ENCODE measurements at places on chromosomes 2 and 18. TPM values are rescaled to one million over a fixed set of nuclear protein-coding genes. Genes with fewer than 3 reads are reported as not detected.

Gene ANTXR1
- total RNA-seq, result 137 TPM

Gene TNS1
- total RNA-seq, result 17.5 TPM

Gene PPP1R7
- total RNA-seq, result 58.0 TPM

Gene POTEC
- total RNA-seq, result not detected

Gene LYG1
- 1.3 TPM for total RNA-seq

Gene TIMM21
- 58.3 TPM for total RNA-seq

Gene KCNK3
- 0.94 TPM for total RNA-seq

Gene COL4A3
- total RNA-seq, result 1.3 TPM

Gene GNAL
- total RNA-seq, result 5.8 TPM

Gene CFAP53
- total RNA-seq, result 0.38 TPM

Gene PPP1R1C
- 0.86 TPM for total RNA-seq

Gene USP37
- total RNA-seq, result 4.8 TPM

Gene ARHGEF33
- total RNA-seq, result 0.02 TPM

Gene CAPN14
- total RNA-seq, result 0.05 TPM

Gene IL1F10
- not detected for total RNA-seq

Gene SIX3
- total RNA-seq, result 2.9 TPM

Gene PREPL
- total RNA-seq, result 18.7 TPM

Gene CLEC4F
- total RNA-seq, result not detected

Gene LYG2
- 0.18 TPM for total RNA-seq

Gene CABYR
- total RNA-seq, result 18.9 TPM

Gene FBXO15
- total RNA-seq, result 0.67 TPM

Gene LRATD1
- 0.10 TPM for total RNA-seq

Gene ANO7
- total RNA-seq, result 2.0 TPM

Gene RND3
- 41.5 TPM for total RNA-seq

Gene DOCK10
- total RNA-seq, result 37.1 TPM

Gene ASPRV1
- 0.25 TPM for total RNA-seq

Gene RPRM
- not detected for total RNA-seq

Gene SULT1C2
- 0.36 TPM for total RNA-seq

Gene ABCG5
- not detected for total RNA-seq

Gene CEP192
- 7.8 TPM for total RNA-seq

Gene SKOR2
- not detected for total RNA-seq

Gene RETSAT
- 57.3 TPM for total RNA-seq

Gene SLC14A1
- total RNA-seq, result not detected

Gene SERPINB5
- total RNA-seq, result 0.13 TPM

Gene ACSL3
- 151 TPM for total RNA-seq

Gene BOK
- 27.7 TPM for total RNA-seq

Gene LAMA3
- total RNA-seq, result 52.1 TPM

Gene CPO
- not detected for total RNA-seq

Gene UGT1A3
- 0.13 TPM for total RNA-seq

Gene OR6B2
- not detected for total RNA-seq

Gene BCS1L
- 45.5 TPM for total RNA-seq

Gene GCKR
- total RNA-seq, result not detected

Gene SLC19A3
- 2.4 TPM for total RNA-seq

Gene VWA3B
- not detected for total RNA-seq

Gene NLRC4
- 0.11 TPM for total RNA-seq

Gene NPHP1
- 6.7 TPM for total RNA-seq

Gene DNAJC5G
- not detected for total RNA-seq

Gene NIF3L1
- total RNA-seq, result 46.9 TPM

Gene CELF4
- not detected for total RNA-seq

Gene KDSR
- 42.5 TPM for total RNA-seq

Gene MPHOSPH10
- total RNA-seq, result 39.4 TPM

Gene HOXD13
- 0.15 TPM for total RNA-seq

Gene GALNT13
- total RNA-seq, result 9.1 TPM

Gene TAF4B
- 4.4 TPM for total RNA-seq

Gene CCDC85A
- total RNA-seq, result 0.32 TPM

All from A549 treated with Hydrocortisone at 1 μM for 4 hours (cell line).